ENCODE measurements at places on chromosomes 13 and 19.
A peak's percentile ranks its signal among the peaks of the same experiment; 100 is the strongest.

DNA sequence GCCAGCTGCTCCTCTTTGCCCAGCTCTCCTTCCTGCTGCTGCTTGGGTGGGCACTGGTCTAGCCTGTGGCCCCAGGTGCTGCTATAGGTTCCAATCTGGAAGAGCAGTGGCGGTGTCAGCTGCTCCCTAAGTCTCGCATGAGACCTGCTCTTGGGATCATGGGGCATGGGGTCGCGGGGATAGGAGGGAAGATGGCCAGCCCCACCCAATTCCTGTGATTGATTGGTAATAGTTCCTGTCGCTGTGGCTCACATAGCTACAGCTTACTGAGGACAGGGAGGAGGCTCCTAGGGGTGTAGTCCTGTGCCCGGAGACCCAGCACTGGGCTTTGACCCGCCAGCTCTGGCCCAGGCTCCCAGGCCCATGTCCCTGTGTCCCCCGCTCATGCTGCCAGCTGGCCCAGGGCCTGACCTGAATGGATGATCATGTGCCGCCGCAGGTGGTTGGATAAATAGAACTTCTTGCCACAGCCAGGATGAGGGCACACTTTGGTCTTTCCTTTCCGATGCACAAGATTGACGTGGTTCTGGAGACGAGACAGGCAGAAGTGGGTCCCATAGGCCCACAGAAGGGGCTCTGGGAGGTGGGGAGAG is 4.5 kb upstream of the ELAVL3 start:
- no peak for DNase-seq

DNA sequence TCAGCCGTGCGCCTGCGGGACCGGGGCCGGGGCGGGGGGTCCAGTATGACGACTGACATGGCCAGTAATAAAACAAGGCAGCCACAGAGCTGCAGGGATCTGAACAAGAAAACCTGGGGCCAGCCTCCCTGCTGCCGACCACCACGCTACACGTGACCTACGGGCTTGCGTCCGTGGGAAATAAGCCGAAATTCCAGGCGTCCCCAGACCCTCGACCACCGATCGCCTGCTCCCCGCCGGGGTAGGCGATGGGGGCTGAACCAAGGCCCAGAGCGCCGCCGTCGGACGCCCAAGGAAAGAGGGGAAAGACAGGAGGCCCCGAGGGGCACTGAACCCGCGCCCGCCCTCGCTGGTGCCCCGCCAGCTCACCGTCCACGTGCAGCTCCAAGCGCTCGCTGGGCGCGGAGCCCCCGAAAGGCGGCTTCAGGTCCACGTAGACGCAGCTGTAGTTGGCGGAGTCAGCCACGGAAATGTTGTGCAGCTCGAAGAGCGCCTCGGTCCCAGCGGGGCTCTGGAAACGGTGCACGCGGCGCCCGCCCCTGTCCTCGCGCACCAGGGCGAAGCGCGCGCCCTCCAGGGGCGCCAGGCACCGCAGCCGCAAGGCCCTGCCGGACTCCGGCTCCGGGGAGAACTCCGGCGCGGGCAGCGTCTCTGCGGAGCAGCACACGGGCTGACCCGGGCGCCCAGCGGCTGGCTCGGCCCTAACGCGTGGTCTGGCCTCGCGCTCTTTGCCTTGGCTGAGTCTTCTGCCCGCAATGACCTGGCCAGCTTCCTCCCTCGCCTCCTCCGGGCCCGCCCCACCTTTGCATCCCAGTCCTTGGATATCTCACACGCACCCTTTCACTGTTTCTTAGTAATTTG is 3.1 kb downstream of the A1BG start:
- DNase-seq, result no peak

GRCh38 chr19:1503089-1503924 is 9.5 kb downstream of the ADAMTSL5 start:
- DNase-seq, result peak; percentile 26

DNA sequence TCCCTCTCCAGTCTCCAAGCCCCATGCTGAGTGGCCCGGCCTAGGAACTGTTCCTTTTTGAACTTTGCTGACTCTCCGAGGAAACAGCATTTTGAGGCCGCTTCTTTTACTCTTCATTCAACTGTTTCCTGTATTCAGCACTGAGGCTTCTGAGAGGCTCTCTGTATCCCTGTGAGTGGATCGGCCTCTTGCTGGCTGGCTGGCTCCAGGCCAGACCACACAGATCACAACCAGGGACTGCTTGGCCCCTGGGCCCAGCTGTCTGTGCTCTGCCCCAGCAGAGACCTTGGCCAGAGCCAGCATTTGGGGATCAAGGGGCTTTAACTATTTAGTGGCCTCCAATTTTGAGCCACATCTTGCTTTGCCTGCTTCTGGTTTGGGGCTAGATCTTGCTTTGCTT is 75.6 kb upstream of the KL start:
- no peak for DNase-seq

- peak; percentile 71 for DNase-seq
Measured at GRCh38 chr19:7348587-7349230, at the start of gene ARHGEF18. Gene ARHGEF18, plus strand, starts transcription at chr19:7348937. Its CDS starts 13,954 bp downstream, at chr19:7362891.

- DNase-seq, result no peak
Measured at GRCh38 chr13:37173214-37173613, 67.8 kb upstream of the CSNK1A1L start.
